ENCODE measurements at places on chromosomes 2 and 18.

GRCh38 chr2:224183086-224183485 lies 144.0 kb upstream of the SERPINE2 start:
- DNase-seq = no peak

DNA sequence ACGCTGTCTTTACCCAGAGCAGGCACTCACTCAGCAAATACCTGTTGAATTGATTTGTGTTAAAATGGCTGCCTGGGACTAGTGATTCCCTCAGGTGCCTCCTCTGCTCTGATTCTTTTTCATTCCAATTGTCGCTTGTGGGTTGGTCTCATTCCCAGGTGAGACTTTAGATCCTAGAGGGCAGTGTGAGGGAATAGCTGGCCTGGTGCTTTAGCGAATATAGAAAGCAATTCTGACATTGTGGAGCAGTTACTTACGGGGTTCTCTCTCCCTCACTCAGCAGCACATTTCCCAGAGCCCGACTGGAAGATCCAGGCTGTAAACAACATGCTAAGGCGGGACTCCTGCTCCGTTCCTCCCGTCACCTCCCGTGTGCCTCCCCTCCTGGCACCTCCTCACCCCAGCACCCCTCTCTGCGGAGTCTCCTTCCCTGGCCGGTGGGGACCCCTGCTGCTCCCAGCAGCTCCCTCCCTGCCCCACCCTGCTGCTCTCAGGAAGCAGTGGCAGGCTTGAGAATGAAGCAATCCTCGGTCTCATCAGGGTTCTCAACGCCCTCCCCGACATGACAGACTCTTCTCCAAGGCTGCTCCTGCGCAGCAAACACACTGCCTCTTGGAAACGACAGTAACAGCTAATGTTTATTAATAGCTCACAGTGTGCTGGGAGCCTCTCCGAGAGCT lies 26.9 kb downstream of the CELF4 start:
- DNase-seq = no peak

DNA sequence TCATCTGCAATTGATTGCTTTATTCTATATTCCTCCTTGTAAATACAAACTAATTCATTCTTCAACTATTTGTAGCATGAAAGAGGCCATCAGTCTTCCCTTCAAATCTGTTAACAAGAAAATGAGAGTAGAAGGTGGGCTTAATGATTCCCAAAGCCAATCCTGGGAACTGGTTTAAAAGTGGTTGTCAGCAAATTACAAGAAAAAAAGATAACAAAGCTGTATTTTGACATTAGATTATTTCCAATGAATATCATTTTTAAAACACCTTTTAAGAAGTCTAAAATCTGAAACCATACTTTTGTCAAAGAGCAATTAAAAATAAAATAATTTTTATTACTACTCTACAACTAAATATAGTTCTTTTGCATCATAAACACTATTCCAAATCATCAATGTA lies 139.2 kb downstream of the DYM start:
- DNase-seq = no peak

GRCh38 chr2:199195927-199196502 lies 261.7 kb downstream of the SATB2 start:
- no peak for DNase-seq
